ENCODE measurements at places on chromosomes 12 and 14. TPM values are rescaled to one million over a fixed set of nuclear protein-coding genes. Genes with fewer than 3 reads are reported as not detected.
A peak's percentile ranks its signal among the peaks of the same experiment; 100 is the strongest.

DNA sequence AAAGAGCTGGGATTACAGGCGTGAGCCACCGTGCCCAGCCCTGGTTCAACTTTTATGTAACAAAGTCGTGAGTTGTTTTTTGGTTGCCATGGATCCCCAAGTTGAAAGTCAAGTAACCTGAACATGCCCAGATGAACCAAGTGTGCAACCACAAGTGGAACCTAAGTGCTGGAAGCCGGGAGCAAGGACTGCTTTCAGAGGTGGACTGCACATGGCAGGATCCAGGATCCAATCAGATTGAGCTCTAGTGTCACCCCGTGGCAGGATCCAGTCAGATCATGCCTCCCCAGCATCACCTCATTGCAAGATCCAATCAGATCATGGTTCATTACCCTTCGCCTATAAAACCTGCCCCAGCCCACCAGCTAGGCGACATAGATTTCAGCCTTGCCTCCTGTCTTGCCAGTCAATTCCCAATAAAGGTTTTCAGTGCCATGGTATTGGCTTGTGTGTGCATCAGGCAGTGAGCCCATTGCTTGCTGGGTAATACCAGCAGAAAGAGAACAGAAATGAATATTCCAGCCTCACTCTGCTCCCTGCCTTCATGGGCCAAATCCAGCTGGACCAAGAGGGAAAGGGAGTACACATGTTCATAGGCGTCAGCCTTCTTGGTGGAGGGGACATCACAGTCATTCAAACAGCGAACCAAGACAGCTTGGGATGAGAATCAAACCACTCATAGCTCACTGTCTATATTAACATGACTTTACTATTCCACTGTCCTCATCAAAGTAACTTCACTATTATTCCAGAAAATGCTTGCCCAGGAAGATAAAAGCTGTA, 43.6 kb upstream of the VASH1 start:
- no peak overlapping the region for H3K27ac ChIP-seq
- no peak overlapping the region for H3K4me3 ChIP-seq
- H3K27me3 ChIP-seq: no peaks in the 10 kb centered on the region
- no peak for DNase-seq
- no peaks in the 10 kb centered on the region for H3K36me3 ChIP-seq

The TMEM52B gene
- total RNA-seq: 0.27 TPM

The OR4E2 gene
- not detected for total RNA-seq

The TAS2R19 gene
- 9.1 TPM for total RNA-seq

GRCh38 chr12:75560167-75560566, 48.8 kb upstream of the KRR1 start:
- H3K27me3 ChIP-seq: no peaks in the 10 kb centered on the region
- no peak for DNase-seq

DNA sequence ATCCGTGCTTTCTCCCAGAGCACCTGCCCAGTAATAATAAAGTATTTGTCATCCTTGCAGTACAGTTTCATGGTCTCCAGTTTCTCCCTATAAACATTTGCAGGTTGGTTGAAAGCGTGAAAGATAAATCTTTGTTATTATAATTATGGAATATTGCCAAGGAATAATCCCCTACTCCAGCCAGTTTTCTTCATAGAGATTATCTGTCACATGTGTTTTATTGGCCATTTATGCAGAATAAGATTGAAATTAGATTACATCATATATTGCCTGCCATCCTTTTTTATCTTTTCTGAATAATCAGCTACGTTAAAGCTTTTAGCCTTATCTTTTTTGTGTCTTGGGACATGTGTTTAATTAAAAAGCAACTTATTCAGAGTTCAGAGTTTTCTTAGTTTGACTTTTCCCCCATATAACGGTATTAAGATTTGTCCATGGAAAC, 168.0 kb downstream of the KICS2 start:
- H3K36me3 ChIP-seq: peaks cover 2% of the 10 kb centered on the region
- no peak for DNase-seq
- no peaks in the 10 kb centered on the region for H3K4me1 ChIP-seq
- H3K4me3 ChIP-seq: no peak overlapping the region

DNA sequence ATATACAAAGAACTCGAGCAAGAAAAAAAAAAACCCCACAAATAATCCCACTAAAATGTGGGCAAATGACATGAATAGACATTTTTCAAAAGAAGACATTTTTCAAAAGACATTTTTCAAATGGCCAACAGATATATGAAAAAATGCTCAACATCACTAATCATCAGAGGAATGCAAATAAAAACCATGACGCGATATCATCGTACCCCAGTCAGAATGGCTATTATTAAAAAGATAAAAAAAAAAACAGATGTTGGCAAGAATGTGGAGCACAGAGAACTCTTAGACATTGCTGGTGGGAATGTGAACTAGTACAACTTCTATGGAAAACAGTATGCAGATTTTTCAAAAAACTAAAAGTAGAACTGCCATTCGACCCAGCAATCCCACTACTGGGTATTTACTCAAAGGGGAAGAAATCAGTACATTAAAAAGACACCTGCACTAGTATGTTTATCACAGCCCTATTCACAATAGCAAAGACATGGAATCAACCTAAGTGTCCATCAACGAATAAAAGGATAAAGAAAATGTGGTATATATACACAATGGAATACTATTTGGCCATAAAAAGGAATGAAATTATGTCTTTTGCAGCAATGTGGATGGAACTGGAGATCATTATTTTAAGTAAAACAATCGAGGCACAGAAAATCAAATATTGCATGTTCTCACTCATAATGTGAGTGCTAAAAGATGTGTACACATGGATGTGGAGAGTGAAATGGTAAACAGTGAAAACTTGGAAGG, 16.3 kb downstream of the ZBTB39 start:
- no peaks in the 10 kb centered on the region for H3K36me3 ChIP-seq
- no peak overlapping the region for H3K27ac ChIP-seq
- no peaks in the 10 kb centered on the region for H3K4me1 ChIP-seq
- H3K27me3 ChIP-seq: no peaks in the 10 kb centered on the region
- no peak overlapping the region for H3K4me3 ChIP-seq
- DNase-seq: no peak

GRCh38 chr14:67432050-67432564, 20.1 kb upstream of the PLEK2 start:
- H3K36me3 ChIP-seq: no peaks in the 10 kb centered on the region
- H3K27ac ChIP-seq: no peak overlapping the region
- H3K4me1 ChIP-seq: no peaks in the 10 kb centered on the region
- H3K4me3 ChIP-seq: no peak overlapping the region

DNA sequence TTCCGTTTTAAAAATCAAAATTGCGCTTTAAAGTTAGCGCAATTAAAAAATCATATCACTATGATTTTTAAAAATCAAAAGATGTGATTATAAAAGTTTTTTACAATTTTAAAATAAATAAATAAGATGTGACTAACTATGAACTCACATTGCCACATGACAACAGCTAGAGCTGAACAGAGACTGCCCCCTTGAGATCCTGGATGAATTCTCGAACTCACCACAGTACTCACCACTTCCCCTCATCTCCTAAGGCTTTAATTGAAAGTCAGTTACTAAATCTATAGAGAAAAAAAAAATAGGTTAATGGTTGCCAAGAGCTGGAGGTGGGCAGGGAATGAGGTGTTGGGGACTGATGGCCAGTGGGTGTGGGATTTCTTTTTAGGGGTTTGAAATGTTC, 384.2 kb downstream of the ZFP36L1 start:
- H3K4me3 ChIP-seq: no peak overlapping the region
- DNase-seq: no peak
- H3K27ac ChIP-seq: no peak overlapping the region
- H3K4me1 ChIP-seq: no peaks in the 10 kb centered on the region
- no peaks in the 10 kb centered on the region for H3K27me3 ChIP-seq

GRCh38 chr14:50600849-50601248, 40.9 kb downstream of the ATL1 start:
- H3K27me3 ChIP-seq: no peaks in the 10 kb centered on the region
- no peak overlapping the region for H3K27ac ChIP-seq
- no peaks in the 10 kb centered on the region for H3K36me3 ChIP-seq
- DNase-seq: no peak
- no peaks in the 10 kb centered on the region for H3K4me1 ChIP-seq

DNA sequence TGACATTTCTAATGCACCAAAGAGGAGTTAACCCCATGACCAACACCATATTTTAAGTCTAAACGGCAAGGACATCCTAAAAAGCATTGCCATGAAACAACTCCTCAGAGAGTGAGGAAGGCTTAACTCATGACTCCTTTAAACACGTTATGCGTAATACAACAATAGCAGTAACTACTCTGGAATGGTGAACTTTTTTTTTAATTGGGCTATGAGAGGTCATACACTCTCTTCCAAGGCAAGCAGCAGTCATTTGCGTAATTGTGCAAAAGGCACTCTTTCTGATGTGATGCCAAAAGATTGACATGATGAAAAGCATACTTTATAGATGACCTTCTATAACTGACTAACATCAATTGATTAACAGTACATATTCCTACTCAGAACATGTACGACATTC, 39.4 kb downstream of the RHOJ start:
- H3K27ac ChIP-seq: no peak overlapping the region
- no peak overlapping the region for H3K4me3 ChIP-seq
- H3K4me1 ChIP-seq: peaks cover 2% of the 10 kb centered on the region
- DNase-seq: no peak
- no peaks in the 10 kb centered on the region for H3K36me3 ChIP-seq

The TMPRSS12 gene
- not detected for total RNA-seq

GRCh38 chr12:65022421-65022820, 98.7 kb downstream of the WIF1 start:
- no peak overlapping the region for H3K4me3 ChIP-seq
- no peaks in the 10 kb centered on the region for H3K27me3 ChIP-seq
- no peak for DNase-seq

GRCh38 chr14:95569440-95569839, 34.6 kb downstream of the GLRX5 start:
- H3K36me3 ChIP-seq: peaks cover 2% of the 10 kb centered on the region
- no peak overlapping the region for H3K4me3 ChIP-seq

DNA sequence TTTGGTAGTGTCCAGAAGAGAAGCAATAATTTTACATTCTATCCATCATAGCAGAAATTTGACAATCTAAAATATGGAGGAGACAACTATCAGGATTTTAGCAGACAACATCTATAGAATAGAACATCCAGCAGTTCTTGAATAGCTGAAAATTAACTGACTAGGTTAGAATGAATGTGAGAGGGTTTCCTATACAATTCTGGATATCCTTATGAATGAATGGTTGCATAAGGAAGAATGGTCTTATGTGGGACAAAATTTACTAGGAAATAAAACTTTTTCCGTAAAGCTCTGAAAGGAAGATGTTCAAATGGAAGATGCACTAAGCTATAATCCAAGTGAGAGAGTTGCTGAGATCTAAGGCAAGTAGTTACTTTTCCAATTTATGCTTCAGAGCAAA, at the start of gene OR6C3:
OR6C3 (plus strand) TSS at position 301 of the 400 bp plus-strand sequence. CDS start 955 bp downstream, outside the sequence.
- H3K36me3 ChIP-seq: no peaks in the 10 kb centered on the region
- H3K4me1 ChIP-seq: no peaks in the 10 kb centered on the region
- no peak for DNase-seq
- no peak within 1 kb of the TSS for H3K4me3 ChIP-seq

- no peaks in the 10 kb centered on the region for H3K4me1 ChIP-seq
- H3K4me3 ChIP-seq: no peak overlapping the region
- DNase-seq: no peak
- no peaks in the 10 kb centered on the region for H3K27me3 ChIP-seq
These were observed 55.3 kb downstream of the PPM1H start for GRCh38 chr12:62879691-62880090.

GRCh38 chr14:99915305-99916090, 122.3 kb downstream of the EML1 start:
- DNase-seq: no peak
- no peak overlapping the region for H3K27ac ChIP-seq
- H3K4me1 ChIP-seq: no peaks in the 10 kb centered on the region
- H3K4me3 ChIP-seq: no peak overlapping the region
- H3K36me3 ChIP-seq: peaks cover 6% of the 10 kb centered on the region
- no peaks in the 10 kb centered on the region for H3K27me3 ChIP-seq

- no peaks in the 10 kb centered on the region for H3K4me1 ChIP-seq
- DNase-seq: no peak
- no peak overlapping the region for H3K4me3 ChIP-seq
- no peak overlapping the region for H3K27ac ChIP-seq
- no peaks in the 10 kb centered on the region for H3K27me3 ChIP-seq
These were observed 68.7 kb downstream of the ARF6 start for GRCh38 chr14:49961270-49962222.

- no peaks in the 10 kb centered on the region for H3K4me1 ChIP-seq
- DNase-seq: no peak
- peak overlapping the region; percentile 79 for H3K4me3 ChIP-seq
- H3K36me3 ChIP-seq: no peaks in the 10 kb centered on the region
These were observed 213.6 kb downstream of the ERC1 start for GRCh38 chr12:1204581-1205121.

DNA sequence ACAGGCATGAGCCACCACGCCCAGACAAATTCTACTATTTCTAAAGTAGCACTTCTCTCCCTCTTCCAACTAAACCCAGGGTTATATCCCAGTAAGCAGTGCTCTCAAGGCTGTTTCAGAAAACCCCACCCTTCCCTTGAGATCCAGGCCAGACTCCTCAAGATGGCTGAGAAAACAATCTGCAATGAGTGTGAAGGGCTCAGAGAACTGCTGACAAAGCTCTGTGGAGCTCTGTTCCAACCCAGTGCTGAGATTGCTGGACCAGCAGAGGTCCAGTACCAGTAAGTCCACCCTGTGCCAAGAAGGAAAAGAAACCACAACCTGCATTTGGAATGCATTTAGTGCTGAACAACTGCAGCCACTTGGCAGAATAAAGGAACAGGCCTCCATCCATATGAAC, 3.7 kb upstream of the IFFO1 start:
- H3K4me1 ChIP-seq: no peaks in the 10 kb centered on the region
- no peak overlapping the region for H3K27ac ChIP-seq
- H3K4me3 ChIP-seq: no peak overlapping the region
- H3K27me3 ChIP-seq: no peaks in the 10 kb centered on the region
- H3K36me3 ChIP-seq: peaks cover 6% of the 10 kb centered on the region

DNA sequence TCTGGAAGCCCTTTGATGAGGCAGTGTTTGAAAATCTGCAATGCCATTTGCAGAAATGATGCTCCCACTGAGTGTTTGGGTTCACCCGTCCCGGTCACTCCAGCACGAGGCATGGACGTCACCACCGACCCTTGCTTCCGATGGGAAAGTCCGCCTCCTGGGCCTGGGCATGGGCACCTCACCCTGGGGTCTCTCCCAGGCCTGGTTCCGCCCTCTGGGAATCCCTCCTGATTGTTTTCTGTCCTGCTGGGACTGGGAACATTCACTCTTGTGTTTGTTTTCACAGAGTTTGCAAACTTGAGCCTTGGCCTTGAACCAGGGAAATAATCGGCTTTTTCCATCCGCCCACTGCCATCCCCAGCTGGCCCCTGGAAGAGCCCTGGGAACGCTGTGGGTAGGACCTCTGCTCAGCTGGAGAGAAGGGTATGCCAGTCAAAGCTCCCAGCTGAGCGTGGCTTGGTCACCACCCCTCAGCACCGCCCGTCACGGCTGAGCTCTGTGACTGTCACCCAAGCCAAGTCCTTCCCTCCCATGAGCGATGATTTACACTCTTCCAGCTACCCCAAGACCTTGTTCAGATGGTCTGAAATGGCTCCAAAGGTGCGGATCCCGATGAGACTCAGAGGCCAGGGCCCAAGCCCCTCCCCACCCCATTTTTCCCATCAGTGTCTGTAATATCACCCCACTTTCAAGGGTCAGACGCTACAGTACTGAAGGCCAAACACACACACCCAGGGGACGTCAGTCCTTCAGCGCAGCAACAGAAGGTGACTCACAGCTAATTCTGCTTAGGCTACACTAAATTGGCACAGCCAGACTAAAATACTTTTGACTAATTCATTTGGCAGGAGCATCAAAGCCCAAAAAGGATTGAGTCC, 34.1 kb upstream of the FZD10 start:
- H3K4me3 ChIP-seq: no peak overlapping the region
- peak overlapping the region; percentile 31 for H3K27ac ChIP-seq
- no peak for DNase-seq
- no peaks in the 10 kb centered on the region for H3K4me1 ChIP-seq
- H3K36me3 ChIP-seq: no peaks in the 10 kb centered on the region

All from aorta (tissue), 5 donors.